ENCODE measurements at places on chromosomes 12 and 14. TPM values are rescaled to one million over a fixed set of nuclear protein-coding genes. Genes with fewer than 3 reads are reported as not detected.

RHNO1 gene
- total RNA-seq = 26.5 TPM

KIF21A gene
- 57.9 TPM for total RNA-seq

DNA sequence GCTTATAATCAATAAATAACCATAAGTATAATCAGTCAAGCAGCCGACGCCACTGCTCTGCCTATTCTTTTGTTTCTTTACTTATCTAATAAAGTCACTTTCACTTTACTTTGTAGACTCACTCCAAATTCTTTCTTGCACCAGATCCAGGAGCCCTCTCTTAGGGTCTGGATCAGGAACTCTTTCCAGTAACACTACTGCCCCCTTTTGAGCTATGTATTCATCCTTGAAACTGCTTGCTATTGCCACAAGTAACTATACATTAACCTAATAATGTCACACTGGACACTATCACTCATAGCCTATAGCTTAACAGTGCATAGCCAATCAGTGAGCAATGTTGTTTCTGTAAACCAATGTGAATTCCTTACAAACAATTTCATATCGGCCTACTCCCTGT, 2.8 kb upstream of the NID2 start:
- no peaks in the 10 kb centered on the region for H3K27me3 ChIP-seq
- no peak overlapping the region for H3K4me3 ChIP-seq
- no peaks in the 10 kb centered on the region for H3K4me1 ChIP-seq

DNA sequence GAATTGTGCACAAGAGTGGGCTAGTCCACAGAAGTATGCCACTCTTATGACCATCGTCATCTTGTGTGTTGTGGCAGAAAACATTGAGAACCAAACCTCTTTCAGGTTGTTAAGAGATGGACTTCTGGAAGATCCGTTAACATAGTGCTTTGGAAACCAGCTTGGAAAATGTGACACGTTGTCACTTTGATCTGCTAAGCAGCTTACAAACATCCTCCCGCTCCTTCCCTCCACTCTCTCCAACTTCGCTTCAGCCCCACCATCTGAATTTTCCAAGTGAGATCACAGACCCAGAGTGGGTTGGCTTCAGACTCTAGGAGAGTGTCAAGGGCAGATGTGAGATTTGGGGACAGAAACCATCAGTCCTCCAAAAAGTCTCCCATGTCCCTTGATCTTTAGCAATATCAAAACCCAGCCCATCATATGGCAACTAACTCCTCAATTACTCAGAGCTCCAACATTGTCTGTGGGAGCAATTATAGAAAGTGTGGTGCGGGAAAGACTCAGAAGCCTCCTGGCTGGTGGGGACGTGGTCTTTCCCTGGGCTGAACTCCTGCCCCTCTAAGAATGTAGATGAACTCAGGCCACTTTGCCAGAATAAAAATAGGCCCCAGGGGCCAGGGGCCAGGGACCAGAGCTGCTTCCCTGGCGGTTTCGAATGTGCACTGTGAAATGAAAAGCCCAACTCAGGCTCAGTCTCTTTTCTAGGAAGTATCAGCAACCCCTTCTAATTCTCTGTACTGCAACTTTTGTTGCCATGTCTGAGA, 129.5 kb downstream of the SLC38A6 start:
- DNase-seq = no peak
- H3K4me3 ChIP-seq = no peak overlapping the region
- no peak overlapping the region for H3K27ac ChIP-seq
- no peaks in the 10 kb centered on the region for H3K4me1 ChIP-seq
- H3K36me3 ChIP-seq = no peaks in the 10 kb centered on the region

GRCh38 chr12:108320507-108321293, 18.4 kb downstream of the CMKLR1 start:
- H3K4me1 ChIP-seq = no peaks in the 10 kb centered on the region
- no peak overlapping the region for H3K4me3 ChIP-seq
- DNase-seq = no peak
- H3K27ac ChIP-seq = no peak overlapping the region
- H3K36me3 ChIP-seq = no peaks in the 10 kb centered on the region

- H3K27me3 ChIP-seq = no peaks in the 10 kb centered on the region
- H3K4me1 ChIP-seq = no peaks in the 10 kb centered on the region
- H3K36me3 ChIP-seq = no peaks in the 10 kb centered on the region
- DNase-seq = no peak
These were observed 4.5 kb downstream of the E2F7 start for GRCh38 chr12:77060883-77061240.

DNA sequence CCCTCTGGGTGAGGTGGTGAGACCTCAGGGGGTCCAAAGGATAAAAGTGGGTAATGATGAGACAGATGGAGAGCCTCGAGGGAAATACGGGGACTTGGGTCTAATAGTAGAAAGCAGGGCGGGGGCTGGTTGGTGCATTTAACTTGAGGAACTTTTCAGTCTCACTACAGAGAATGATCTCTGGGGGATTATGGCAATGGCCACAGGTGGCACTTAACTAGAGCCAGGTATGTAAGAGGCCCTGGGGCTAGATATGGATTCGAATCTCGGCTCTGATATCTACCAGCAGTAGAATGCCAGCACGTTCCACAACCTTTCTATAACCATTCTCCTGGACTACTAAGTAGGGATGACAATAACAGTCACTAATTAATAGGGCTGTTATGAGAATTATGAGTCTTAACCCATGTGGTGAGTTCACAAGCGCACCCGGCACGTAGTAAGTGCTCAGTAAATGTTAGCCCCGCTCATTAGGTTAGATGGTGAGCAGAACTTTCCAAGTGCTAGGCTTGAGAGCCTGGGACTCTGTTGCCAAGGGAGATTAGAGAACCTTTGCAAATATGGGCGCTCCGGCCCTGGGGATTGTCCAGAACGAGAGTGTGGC, 888 bp upstream of the PLXNC1 start:
- no peak overlapping the region for H3K27ac ChIP-seq
- peaks cover under 1% of the 10 kb centered on the region for H3K4me1 ChIP-seq
- H3K36me3 ChIP-seq = no peaks in the 10 kb centered on the region
- H3K4me3 ChIP-seq = peak overlapping the region; percentile 44
- H3K27me3 ChIP-seq = peaks cover 9% of the 10 kb centered on the region

DNA sequence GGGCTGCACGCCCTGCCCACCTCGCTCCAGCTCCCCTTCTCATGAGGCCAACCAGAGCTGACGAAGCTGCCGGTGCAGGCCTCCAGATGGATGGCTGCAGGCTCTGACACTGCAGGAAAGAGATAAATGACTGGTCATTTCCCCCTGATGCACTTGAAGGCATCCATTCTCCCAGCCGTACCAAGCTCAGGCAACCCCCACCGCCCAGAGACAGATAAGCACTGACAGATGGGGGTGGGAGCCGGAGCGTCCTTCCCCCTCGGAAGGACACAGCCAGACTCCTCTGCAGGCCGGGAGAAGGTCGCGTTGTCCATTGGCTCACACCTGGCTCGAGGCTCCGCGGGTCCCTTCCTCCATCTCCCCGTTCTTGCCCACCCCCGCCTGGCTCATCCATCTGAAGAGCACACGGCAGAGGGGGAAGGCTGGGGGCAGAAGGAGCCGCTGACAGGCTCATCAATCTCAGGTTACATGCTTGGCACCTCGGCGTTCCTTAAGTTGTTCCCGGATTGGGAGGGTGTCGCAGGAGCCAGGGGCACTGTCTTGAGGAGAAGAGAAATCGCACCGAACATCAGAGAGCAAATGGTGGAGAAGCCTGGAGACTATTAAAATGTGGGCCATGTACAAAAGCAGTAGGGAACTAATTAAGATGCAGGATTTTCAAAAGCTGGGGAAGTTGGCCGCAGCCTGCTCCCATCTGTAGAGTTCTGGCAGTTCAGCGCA, 151.6 kb downstream of the DPF3 start:
- no peak overlapping the region for H3K27ac ChIP-seq
- no peaks in the 10 kb centered on the region for H3K4me1 ChIP-seq
- H3K27me3 ChIP-seq = no peaks in the 10 kb centered on the region
- H3K36me3 ChIP-seq = no peaks in the 10 kb centered on the region
- no peak overlapping the region for H3K4me3 ChIP-seq

- peaks cover 1% of the 10 kb centered on the region for H3K4me1 ChIP-seq
- no peak for DNase-seq
- no peaks in the 10 kb centered on the region for H3K27me3 ChIP-seq
- no peak overlapping the region for H3K4me3 ChIP-seq
- H3K36me3 ChIP-seq = peaks cover 18% of the 10 kb centered on the region
- no peak overlapping the region for H3K27ac ChIP-seq
These were observed 21.1 kb downstream of the TMBIM6 start for GRCh38 chr12:49762468-49762847.

- DNase-seq = no peak
- H3K27me3 ChIP-seq = no peaks in the 10 kb centered on the region
- H3K4me3 ChIP-seq = no peak overlapping the region
- H3K4me1 ChIP-seq = no peaks in the 10 kb centered on the region
- H3K36me3 ChIP-seq = no peaks in the 10 kb centered on the region
These were observed 78.6 kb downstream of the EML1 start for GRCh38 chr14:99871771-99872170.

DNA sequence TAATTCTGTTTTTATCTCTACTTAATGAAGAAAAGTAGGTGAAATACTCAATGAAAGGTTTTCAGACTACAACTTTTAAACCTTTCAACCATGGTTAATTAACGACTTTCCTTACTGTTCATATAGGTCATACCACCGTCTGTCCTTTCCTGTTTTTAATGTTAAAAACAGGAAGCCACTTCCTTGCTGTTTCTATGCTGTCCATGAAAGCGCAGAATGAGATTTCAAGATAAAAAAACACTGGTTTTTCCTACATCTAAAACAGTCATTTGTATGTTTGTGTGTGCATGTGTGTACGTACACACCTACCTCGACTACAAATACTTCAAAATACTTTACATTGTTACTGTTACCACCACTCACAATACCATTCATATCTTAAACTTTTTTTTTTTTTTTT, 27.3 kb downstream of the SPTLC2 start:
- H3K4me3 ChIP-seq = no peak overlapping the region
- no peak for DNase-seq
- no peak overlapping the region for H3K27ac ChIP-seq

DNA sequence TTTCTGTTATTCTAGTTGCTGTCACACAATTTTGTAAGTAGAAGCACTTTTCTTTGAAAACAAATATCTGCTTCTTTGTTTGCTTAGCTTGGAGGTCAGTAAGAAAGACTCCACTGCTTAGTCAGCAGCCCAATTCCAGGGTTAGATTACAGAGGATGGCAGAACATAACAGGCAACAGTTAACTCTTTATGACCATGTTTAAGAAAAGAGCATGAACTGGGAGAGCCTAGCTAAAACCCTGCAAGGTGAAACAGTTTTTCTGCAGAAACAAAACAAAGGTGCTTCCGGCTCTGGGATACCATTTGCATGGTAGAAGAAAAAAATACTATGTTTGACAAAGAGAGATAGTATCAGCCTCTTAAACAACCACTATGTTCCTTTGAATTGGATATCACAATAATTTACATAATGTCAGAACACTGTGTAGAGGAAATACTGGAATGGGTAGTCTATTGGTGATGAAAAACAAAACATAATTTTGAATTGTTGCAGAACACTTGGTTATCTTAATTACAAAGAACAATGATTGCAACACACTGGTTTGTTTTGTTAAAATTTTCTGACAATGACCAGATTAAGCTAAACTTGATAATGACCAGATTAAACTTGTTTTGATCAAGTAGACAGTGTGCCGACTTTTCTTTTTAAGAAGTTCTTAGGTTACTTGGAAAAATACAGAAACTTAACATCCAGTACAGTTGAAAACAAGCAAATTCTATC, 22.4 kb upstream of the PPM1H start:
- H3K27me3 ChIP-seq = no peaks in the 10 kb centered on the region
- peaks cover 9% of the 10 kb centered on the region for H3K4me1 ChIP-seq
- H3K27ac ChIP-seq = peak overlapping the region; percentile 66
- no peaks in the 10 kb centered on the region for H3K36me3 ChIP-seq

- H3K4me1 ChIP-seq = no peaks in the 10 kb centered on the region
- no peaks in the 10 kb centered on the region for H3K27me3 ChIP-seq
- no peaks in the 10 kb centered on the region for H3K36me3 ChIP-seq
These were observed 501.4 kb upstream of the RGS6 start for GRCh38 chr14:71430678-71431376.

DNA sequence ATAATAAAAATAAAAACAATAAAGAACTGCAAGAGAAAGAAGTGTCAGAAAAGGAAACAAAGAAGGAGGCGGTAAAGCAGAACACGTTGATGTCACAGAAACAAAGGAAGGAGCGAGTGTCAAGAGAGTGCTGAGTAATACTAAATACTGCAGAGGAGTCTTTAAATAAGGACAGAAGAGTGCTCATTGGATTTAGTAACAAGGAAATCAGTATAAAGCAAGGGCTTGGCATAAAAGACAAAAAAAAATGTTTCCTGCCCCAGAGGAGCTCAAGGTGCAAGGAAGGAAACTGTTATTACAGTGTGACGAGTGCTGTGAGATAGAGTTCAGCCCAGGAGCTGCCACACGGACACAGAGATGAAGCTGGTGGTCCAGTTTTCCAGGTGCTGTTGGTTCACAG, 8.4 kb upstream of the TUBA1A start:
- H3K36me3 ChIP-seq = no peaks in the 10 kb centered on the region
- H3K27me3 ChIP-seq = no peaks in the 10 kb centered on the region
- DNase-seq = no peak
- no peak overlapping the region for H3K4me3 ChIP-seq
- no peak overlapping the region for H3K27ac ChIP-seq

- H3K4me1 ChIP-seq = no peaks in the 10 kb centered on the region
- H3K27ac ChIP-seq = no peak overlapping the region
- H3K36me3 ChIP-seq = no peaks in the 10 kb centered on the region
These were observed 2.0 kb upstream of the RNASE8 start for GRCh38 chr14:21055432-21056117.

DNA sequence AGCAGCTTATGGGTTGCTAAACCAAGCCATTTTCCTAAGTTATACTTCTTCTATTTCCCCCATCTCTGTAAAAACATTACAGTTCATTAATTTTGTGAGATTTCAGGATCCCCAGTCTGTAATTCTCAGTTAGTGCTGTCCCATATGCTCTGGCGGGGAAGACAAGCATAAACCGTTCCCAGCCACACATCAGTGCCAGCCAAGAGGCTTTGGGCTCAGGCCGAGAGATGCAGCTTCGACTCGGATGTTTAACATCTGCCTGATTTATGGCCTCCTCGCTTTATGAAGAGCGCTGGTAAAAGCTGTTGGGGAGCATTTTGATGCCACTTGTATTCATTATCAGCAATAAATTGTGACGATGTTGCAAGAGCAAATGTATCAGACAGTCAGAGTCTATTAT, 349.1 kb upstream of the CCDC196 start:
- H3K4me3 ChIP-seq = no peak overlapping the region
- DNase-seq = no peak
- H3K27me3 ChIP-seq = no peaks in the 10 kb centered on the region
- no peak overlapping the region for H3K27ac ChIP-seq
- H3K36me3 ChIP-seq = no peaks in the 10 kb centered on the region
- H3K4me1 ChIP-seq = no peaks in the 10 kb centered on the region

DNA sequence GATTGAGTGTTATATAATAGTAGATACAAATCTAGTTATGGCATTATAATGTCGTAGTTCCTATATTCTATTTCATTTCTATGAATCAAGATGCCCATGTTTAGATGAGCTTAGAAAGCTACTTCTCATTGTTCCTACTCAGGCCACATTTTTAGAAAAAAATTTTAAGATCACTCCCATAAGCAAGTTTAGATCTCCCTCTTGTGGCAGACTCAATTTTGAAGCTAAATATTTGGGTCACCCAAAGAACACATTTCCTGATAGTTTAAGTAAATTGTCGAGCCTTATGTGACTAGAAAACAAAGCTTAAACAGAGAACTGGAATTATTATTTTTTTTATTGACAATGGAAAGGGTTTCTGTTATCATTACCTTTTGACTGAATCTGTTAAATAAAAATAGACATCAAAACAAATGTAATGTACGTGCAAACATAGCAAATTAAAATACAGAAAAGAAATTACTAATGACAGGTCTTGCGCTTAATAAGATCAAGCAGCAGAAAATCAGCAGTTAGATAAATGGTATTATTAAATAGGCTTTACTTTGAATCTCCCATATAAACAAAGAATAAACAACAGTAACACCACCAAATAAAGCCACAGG, 180.2 kb downstream of the ACSS3 start:
- H3K27me3 ChIP-seq = no peaks in the 10 kb centered on the region
- no peaks in the 10 kb centered on the region for H3K4me1 ChIP-seq
- no peak overlapping the region for H3K27ac ChIP-seq
- no peaks in the 10 kb centered on the region for H3K36me3 ChIP-seq
- no peak overlapping the region for H3K4me3 ChIP-seq
- no peak for DNase-seq

Data from prostate gland (tissue), 2 donors.